NCI-H774 (cell line): ENCODE measurements at places on chromosomes 6 and 20.

DNA sequence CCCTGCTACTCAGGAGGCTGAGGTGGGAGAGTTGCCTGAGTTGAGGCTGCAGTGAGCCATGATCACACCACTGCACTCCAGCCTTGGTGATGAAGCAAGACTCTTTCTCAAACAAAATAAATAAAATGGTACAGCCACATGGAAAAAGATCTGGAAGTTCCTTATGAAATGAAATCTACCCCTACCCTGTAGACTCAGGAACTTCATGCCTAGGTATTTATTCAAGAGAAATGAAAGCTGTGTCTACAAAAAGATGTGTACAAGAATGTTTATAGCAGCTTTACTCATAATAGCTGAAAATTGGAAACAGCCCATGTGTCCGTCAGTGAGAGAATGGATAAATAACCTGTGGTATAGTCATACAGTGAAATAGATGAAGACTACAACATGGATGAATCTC, 15.2 kb upstream of the C6orf62 start:
- no peak for DNase-seq

DNA sequence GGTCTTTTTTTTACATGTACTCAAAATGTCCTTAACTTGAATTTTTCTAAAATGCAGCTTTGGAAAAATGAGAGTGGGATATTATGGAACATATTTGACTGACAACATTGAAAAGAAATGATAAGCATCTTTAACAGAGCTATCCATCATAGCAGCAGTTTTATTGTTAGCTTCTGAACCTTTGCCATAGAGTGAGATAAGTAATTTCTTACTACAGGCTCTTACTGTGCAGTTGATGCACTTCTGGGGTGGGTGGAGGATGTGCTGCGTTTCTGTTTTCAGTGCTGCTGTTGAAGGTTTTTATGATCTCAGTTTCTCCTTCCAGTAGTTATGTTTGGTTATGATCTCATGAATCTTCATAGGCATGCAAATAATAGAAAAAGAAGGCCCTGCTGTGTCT, 267.0 kb downstream of the TMEM242 start:
- no peak for DNase-seq

DNA sequence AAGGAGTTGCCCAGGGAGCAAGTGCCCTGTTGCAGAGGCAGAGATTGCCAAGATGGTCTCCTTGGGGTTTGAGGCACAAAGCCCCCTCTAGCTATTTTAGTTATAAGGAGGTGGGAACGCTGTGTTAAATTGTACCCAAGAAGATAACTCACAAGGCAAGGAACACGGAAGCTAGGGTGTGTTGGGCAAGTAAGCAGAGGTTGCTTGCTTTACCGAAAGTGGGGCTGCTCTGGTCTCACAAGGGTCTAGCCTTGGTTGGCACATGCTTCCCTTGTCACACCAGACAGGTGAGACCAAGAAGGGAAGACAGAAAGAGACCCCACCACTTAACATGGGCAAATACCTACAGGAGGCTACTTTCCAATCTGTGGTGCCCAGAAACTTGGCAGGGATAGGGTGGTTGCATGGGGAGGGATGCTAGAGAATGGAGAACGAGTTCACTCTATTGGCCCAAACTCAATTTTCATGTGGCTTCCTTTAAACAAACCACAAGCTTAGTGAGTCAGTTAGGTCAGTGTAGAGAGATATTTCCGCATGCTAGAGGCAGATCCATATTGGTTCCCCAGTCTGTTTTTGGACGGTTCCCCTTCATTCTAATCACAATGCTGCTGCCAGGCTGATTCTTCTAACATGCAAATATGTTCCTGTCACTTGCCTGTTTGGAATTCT, 42.4 kb downstream of the PLAGL1 start:
- no peak for DNase-seq

DNA sequence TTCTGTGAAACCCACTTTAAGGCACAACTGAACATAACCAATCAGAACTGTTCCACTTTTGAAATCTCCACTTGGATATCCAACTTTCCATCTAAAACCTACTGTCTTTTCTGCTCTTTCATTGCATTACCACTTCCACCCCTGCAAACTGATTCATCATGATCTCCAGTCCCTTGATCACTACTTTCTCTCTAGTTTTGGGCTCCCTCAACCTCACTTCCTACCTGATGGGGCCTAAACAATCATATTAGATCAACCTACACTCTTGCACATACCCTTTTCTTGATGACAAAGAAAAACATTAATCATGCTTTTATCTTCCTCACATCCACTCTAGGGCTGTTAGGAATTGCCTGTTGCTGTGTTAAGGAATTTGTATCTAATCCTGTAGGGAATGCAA, 137.6 kb downstream of the PDSS2 start:
- no peak for DNase-seq

GRCh38 chr6:150482883-150483409, 114.1 kb downstream of the IYD start:
- DNase-seq, result no peak

- peak; percentile 2 for DNase-seq
These were observed 74.0 kb downstream of the PTPRA start for GRCh38 chr20:2946988-2947961.

DNA sequence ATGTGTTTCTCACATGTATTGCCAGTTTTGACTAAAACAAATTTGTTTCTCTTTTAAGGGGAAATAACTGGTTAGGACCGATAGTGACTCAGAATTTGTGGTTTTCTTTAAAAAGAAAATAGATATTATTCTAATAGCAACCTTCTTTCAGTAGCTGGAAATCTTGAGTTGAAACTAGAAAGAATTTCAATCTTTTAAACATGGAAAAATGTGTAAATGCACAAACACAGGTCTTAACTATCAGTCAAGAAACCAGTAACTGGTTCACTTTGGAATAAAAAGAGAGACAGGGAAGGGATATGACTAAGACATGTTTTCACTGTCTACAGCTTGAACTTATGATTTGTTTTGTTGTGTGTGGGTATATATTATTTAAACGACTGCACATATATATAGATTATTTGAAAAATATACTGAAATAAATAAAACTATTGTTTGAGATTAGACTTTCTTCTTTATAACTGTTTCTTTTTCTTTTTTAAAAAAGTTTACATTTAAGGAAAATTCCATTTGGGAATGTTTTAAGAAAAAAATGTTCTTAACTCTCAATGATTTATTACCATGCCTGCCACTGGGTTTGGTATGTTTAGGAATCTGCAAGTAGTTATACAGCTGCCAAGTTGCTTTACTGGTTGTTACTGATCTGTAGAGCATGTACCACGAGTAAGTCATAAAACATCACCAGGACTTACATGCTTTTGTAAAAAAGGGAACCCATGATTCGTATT, 753.3 kb upstream of the MARCKS start:
- no peak for DNase-seq

GRCh38 chr6:116144605-116145004, 18.7 kb upstream of the COL10A1 start:
- DNase-seq, result no peak

- DNase-seq, result peak; percentile 30
These were observed 39.7 kb downstream of the PREP start for GRCh38 chr6:105363100-105363754.

DNA sequence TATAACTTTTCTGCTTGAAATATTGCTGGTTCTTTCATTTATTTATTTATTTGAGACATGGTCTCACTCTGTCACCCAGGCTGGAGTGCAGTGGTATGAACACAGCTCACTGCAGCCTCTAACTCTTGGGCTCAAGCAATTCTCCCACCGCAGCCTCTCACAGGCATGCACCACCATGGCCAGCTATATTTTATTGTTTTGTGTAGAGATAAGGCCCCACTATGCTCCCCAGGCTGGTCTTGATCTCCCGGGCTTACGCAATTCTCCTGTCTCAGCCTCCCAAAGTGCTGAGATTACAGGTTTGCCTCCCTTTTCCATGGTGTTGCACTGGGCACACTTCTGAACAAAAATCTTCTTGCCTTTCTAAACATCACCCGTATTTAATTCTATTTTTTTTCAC, 39.1 kb upstream of the RNGTT start:
- no peak for DNase-seq

GRCh38 chr20:2767768-2768631, 32.4 kb downstream of the CPXM1 start:
- DNase-seq, result no peak

GRCh38 chr20:45934586-45935415, at the start of gene PCIF1:
PCIF1 (plus strand) TSS chr20:45934683; CDS start chr20:45939000, 4,317 bp downstream.
- DNase-seq, result peak; percentile 96

GRCh38 chr6:45469663-45470062, 91.9 kb upstream of the SUPT3H start:
- DNase-seq, result no peak

DNA sequence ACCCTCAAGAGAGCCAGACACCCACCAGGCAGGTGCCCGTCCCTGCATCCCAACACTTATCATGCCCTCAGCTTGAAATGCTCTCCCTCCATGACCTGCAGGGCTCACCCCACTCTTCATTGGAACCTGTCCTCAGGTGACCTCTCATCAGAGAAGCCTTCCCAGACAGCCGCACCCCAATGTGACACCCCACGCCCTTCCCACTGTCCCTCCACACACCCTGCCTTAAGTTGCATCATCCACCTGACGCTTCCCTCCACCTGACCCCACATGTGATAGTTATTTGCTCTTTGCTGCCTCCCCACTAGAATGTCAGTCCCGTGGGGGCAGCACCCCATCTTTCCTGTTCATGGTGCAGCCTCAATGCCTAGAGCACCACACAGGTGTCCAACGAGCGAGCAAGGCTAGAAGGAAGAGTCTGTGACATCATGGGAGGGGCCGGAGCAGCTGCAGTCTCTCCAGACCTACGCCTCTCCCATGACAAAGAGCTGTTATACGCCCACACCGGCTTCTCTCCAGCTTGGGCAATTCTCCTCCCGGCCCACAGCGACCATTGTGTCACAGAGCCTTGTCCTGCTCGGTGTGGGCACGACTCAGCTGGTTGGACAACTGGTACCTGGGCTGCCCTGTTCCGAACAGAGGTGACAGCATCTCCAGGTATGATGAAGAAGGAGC, 58.2 kb downstream of the NFATC2 start:
- no peak for DNase-seq

GRCh38 chr6:35662999-35663398, 25.7 kb downstream of the FKBP5 start:
- no peak for DNase-seq

DNA sequence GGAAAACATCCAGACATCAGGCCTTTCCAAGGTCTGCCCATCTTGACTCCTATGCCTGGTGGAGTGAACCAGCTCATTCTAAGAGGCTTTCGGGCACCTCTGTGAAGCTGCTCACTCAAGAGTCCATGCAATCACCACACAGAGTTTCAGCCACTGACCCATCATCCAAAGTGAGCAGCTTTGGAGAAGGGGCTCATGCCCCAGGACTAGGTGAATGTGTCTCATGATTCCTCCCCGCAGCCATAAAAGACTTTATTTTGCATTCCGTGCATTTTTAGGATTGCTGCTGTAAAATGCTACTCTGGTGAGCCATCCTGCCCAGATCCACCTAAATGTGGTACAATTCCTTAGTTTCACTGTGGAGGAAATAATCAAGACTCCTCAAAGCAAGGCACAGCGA, 44.5 kb upstream of the EZR start:
- DNase-seq, result no peak

DNA sequence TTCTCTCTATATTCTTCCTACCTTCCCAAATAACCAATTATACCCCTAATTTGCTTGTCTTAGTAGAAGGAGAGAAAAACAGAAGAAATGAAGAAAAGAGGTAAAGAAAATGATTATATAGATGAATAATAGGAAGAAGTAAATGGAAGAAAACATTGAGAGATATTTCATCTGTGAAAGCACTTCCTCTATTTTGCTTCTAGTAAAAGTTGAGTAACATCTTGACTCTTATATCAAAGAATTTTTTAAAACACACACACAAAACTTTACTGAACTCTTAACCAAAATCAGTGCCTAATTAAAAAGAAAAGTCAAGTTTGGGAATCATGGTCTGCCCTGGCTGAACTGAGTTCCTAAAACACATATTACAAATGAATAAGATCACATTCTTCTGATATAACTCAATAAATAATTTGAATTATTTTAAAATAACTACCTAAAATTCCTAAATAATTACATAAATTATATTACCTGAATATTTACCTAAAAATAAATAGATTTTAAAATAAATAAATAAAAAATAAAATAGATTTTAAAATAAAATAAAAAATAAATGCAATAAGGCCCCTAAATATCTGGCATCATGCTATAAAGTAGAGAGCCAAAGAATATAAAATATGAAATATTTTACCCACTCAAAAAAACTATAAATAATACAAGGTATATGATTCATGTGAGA, 8.8 kb downstream of the SLC17A2 start:
- no peak for DNase-seq

DNA sequence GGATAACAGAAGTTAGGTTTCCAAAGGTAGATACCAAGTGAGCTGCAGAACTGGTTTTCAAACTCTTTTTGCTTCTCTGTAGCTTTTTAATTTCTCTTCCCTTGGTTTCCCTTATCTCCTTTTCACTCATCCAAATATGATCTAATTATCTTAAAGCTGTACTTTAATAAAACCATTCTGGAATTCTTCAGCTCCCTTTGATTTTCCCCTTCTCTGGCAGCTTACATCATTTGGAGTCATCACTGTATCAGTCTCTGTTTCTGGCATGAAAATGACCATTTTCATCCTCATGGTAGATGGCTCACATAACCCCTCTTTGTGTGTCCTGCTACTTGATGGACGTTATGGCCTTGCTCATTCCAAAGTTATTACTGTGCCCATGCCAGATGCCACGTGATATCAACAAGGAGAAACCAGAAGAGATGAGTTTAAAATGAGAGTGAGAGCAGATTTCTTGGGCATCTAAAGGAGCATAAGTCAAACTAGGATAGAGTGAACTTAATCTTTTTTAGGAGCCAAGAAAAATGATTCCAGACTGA, 620.2 kb downstream of the QKI start:
- DNase-seq, result no peak

- DNase-seq, result no peak
These were observed 56.5 kb upstream of the SIRPA start for GRCh38 chr20:1838556-1839279.

DNA sequence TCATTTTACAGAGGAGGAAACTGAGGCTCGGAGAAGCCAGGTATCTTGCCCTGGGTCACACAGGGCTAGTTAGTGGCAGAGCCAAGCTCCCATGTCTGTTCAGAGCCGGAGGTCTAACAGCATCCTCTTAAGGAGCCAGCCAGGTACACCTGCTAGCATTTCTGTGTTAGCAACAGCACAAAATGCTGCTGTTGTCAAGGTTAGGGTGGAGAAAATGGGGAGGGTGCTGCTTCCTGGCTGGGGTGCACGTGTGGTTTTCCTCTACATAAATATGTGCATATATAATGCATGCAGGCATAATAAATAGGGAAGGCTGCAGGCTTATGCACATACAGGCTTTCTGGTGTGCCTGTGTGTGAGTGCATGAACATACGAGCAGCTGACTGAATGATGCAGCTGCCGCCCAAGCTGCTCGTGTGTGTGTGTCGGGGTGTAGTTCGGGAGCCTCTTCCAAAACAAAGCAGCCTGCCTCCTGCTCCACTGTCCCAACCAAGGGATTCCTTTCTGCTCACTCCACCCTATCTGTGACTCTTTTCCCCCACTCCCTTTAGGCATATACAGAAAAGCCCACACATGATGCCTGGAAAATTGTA, 86.6 kb downstream of the CD40 start:
- DNase-seq, result no peak

- DNase-seq, result no peak
These were observed 22.4 kb upstream of the SLC9A8 start for GRCh38 chr20:49790077-49790798.
